ENCODE measurements at places on chromosomes 7 and 10.

- no peak for DNase-seq
These were observed 1.0 kb downstream of the LRRTM3 start for GRCh38 chr10:66926841-66927240.

DNA sequence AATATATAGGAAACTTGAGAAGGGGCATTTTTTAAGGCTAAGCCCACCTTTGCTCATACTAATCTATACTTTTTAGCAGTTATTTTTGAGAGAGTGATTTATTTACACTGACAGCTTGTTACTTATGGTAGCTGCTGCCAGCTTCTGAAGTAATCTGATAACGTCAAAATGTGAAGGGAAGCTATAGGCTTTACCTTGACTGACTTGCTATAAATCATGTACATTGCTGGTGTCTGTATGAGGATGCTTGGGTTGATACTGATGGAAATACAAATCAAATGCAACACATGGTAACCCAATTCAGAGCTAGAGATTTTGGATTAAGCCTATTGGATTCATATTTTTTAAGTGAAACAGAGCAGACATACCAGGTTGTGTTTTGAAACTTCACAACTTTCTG, 299.4 kb downstream of the LRMDA start:
- no peak for DNase-seq

DNA sequence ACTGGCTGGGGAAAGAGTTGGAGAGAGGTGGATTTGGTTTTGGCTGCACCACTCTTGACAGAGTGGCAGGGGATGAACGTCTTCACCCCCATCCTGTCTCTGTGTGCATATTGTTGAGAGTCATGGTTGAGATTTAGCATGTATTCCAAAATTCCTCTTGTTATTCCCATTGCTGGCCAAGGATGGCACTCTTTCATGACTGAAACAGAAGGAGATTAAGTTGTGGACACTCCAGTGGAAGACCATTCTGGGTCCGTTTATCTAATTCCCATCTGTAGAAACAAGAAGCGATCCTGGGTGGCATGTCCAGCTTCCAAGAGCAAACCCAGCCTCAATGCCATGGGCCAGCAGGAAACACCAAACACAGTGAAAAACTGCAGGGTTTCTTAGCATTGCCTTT, 469.0 kb upstream of the IGFBP3 start:
- DNase-seq = no peak

DNA sequence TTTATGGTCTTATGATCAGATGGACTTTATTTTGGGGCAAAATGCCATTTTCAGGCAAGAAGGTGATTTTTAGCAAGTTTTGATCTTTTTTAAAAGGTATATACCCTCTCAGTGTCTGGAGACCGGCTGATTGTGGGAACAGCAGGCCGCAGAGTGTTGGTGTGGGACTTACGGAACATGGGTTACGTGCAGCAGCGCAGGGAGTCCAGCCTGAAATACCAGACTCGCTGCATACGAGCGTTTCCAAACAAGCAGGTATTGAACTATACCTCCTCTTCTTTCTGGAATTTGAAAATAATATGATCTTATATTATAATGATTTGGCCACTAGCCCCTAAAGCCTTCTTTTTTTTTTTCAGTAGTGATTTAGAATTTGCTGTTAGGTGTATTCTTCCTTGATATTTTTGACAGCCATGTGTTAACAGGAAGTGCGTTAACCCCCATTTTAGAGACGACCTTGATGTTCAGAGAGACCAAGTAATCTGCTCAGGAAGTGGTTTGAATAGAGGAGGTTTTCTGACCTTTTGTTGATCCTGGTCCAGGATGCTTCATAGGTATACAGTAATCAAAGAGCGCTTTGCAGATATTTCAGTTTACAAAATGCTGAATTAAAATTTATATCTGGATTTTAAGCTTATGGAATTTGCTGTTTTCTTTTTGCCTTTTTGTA, 6.2 kb downstream of the BUB3 start:
- no peak for DNase-seq

DNA sequence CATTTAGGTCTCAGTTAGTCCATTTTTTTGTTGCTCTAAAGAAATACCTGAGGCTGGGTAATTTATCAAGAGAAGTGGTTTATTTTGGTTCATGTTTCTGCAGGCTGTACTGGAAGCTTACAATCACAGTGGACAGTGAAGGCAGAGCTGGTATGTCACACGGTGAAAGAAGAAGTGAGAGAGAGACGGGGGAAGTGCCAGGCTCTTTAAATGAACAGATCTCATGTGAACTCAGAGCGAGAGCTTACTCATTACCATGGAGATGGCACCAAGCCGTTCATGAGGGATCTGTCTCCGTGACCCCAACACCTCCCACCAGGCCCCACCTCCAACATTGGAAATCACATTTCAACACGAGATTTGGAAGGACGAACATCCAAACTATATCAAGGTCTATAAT, 18.9 kb upstream of the PNLIPRP3 start:
- no peak for DNase-seq

- DNase-seq = no peak
These were observed 135.3 kb upstream of the FAM20C start for GRCh38 chr7:57071-57470.

- no peak for DNase-seq
These were observed 58.3 kb downstream of the WIPF3 start for GRCh38 chr7:29864656-29865055.

DNA sequence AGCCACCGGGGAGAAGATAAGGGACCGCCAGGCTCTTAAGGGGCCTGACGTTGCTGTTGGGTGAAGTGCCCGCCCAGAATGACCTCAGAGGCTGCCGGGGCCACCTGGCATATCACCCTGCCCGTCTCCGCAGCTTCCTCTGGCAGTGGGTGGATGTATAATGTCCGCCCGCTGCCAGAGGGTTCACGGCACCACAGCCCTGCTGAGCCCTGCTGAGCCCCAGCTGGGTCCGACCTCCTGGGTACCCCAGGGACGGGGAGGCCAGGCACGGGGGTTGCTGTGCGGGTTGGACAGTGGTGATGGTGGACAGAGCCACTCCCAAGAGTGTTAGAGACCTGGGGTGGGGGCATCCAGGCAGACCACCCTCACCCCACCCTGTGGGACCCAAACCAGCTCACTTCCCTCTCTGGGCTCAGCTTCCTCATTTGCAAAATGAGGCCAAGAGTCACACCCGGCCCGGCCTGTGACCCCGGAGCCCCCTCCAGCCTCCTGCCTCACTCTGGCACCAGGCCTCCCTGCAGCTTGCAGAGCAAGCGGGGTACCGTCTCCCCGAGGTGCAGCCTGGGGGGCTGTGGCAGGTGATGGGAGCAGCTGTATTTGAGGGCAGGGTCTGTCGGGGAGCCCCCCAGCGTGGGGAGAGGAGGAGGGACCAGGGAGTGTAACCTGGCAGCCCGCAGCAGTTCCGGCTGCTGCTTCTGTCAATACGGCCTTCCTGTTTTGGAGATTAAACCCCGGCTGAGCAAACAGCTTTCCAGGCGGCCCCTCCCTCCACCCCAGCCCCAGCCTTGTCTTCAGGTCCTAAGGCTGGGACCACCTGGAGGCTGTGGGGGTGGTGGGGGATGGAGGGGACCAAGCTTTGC, 8.4 kb upstream of the LFNG start:
- no peak for DNase-seq

GRCh38 chr10:88931548-88931947, 21.0 kb downstream of the ACTA2 start:
- DNase-seq = no peak

- DNase-seq = no peak
These were observed 148.8 kb downstream of the MBL2 start for GRCh38 chr10:52623761-52624160.

GRCh38 chr7:149624006-149624405, 126.4 kb upstream of the ZNF746 start:
- no peak for DNase-seq

GRCh38 chr7:42253316-42253715, 16.3 kb upstream of the GLI3 start:
- DNase-seq = no peak

GRCh38 chr10:7170626-7171322, 240.1 kb downstream of the SFMBT2 start:
- DNase-seq = no peak

DNA sequence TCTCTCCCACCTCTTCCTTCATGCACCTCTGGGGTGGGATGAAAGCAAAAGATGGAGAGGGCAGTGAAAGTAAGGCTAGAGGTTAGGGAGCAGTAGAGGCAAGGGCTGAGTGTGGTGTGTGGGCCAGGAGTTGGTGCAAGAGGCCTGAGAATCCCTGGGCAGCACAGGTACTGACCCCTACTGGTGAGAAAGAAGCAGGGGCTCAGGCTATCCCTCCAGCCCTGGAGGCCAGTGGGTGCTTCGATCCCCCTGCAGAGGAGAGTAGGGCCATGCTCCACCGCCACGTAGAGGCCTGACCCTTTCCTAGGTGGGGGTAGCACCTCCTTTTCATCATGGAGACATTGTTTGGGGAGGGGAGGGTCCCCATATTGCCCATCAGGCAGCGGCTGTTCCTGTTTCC, 9.8 kb downstream of the CDHR1 start:
- no peak for DNase-seq

DNA sequence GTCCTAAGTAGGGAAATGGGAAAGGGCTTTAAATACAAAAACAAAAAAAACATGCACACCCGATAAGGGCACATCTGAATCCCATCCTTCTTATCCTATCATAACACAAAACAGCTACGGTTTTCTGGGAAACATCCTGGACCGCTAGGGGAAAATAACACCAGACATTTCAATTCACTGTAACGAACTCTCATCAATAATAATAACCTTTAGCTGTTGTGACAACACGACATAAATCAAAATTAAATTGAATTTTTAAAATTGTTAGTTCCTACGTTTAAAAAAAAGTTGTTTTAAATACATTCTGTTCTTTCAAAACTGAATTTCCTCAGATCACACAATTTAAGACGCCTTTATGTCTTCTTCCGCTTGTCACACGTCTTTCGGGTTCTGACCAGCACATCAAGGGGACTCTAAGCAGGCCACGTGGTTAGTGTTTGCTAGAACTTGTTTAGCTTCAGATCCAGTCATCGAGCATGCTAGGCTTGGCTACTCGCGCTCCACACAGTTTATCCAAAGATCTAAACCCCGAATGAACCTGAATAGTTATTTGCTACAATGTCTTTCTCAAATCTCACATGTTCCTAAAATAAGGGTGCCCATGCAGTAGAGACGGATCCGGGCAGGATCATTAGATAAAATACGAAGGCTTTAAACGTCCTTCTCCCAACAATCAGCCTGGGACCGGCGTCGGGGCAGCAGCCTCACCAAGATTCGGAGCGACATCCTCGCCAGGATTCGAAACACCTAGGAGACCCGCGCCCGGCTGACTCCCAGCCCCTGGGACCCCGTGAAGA, 839 bp downstream of the IKZF5 start:
- DNase-seq = no peak

GRCh38 chr10:33657154-33657908, 322.9 kb upstream of the NRP1 start:
- no peak for DNase-seq

GRCh38 chr7:133570321-133570720, 317.4 kb downstream of the EXOC4 start:
- DNase-seq = no peak

DNA sequence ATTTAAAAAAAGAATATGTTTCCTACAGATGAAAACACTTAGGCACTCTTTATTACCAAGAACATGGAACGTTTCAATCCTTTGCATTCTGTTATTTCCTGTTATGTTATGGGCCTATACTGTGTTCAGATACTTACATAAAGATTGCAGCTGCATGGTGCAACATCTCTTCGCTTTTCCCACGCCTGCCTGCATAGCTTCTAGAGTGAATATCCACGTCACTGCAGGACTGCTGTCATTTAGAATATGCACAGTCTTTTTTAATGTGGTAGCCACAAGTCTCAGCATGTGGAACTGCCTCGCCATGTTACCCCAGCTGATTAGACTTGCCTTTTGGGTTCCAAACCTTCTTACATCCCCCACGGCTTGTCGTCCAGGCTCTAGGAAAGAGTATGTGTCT, 69.6 kb upstream of the GATA3 start:
- no peak for DNase-seq

- no peak for DNase-seq
These were observed 66.3 kb downstream of the PRKAG2 start for GRCh38 chr7:151810441-151811232.

GRCh38 chr7:14630048-14630447, 272.5 kb downstream of the DGKB start:
- no peak for DNase-seq

- no peak for DNase-seq
These were observed 638.1 kb upstream of the FOXK1 start for GRCh38 chr7:4043988-4044387.

- DNase-seq = no peak
These were observed 4.3 kb upstream of the C1GALT1 start for GRCh38 chr7:7178081-7178480.

DNA sequence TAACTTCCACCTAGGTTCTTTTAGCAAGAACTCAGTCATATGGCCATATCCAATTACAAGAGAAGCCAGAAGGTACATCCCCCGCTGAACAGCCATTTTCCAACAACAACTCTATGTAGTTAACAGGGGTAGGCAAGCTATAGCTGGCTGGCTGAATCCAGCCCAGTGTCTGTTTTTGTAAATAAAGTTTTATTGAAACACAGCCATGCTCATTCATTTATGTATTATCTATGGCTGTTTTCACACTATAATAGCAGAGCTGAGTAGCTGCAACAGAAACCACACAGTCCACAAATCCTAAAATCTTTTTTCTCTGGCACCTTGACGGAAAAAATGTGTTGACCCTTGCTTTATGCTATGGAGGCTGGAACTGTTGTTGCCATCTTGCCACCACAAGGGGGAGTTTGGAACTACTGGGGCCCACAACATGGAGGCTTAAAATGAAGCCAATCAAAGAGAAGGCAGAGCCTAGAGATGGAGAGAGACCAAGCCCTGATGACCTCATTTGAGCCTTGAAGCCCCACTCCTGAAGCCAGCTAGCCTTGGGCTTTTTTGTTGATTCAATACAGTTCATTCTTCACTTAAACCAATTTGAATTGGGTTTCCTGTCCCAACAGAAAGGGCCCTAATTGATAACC, 33.3 kb upstream of the XPNPEP1 start:
- no peak for DNase-seq

Measured in nucleus accumbens (tissue), 56 donors.